ENCODE measurements at places on chromosomes 16 and 17. TPM values are rescaled to one million over a fixed set of nuclear protein-coding genes. Genes with fewer than 3 reads are reported as not detected.

IL34 gene
- total RNA-seq: 1.2 TPM

MILR1 gene
- total RNA-seq: 16.4 TPM

KRTAP1-5 gene
- total RNA-seq: not detected

ASPA gene
- total RNA-seq: 2.9 TPM

SERPINF2 gene
- 3.7 TPM for total RNA-seq

EFNB3 gene
- total RNA-seq: 3.8 TPM

KRT13 gene
- 3.7 TPM for total RNA-seq

GAS2L2 gene
- not detected for total RNA-seq

PIP4K2B gene
- 70.8 TPM for total RNA-seq

CMTM3 gene
- total RNA-seq: 33.1 TPM

- H3K36me3 ChIP-seq: no peaks in the 10 kb centered on the region
- peaks cover 2% of the 10 kb centered on the region for H3K4me1 ChIP-seq
- H3K27me3 ChIP-seq: no peaks in the 10 kb centered on the region
- no peak for DNase-seq
Observed at GRCh38 chr17:49928837-49929475, 40.0 kb upstream of the DLX4 start.

- H3K4me3 ChIP-seq: no peak overlapping the region
- no peaks in the 10 kb centered on the region for H3K4me1 ChIP-seq
- H3K27me3 ChIP-seq: no peaks in the 10 kb centered on the region
Observed at GRCh38 chr16:68227850-68228553, 7.9 kb downstream of the ESRP2 start.

- no peaks in the 10 kb centered on the region for H3K27me3 ChIP-seq
- H3K27ac ChIP-seq: no peak overlapping the region
- H3K36me3 ChIP-seq: no peaks in the 10 kb centered on the region
- H3K4me1 ChIP-seq: no peaks in the 10 kb centered on the region
Observed at GRCh38 chr17:80389011-80389995, 25.7 kb upstream of the ENDOV start.

GRCh38 chr16:66020046-66020445 lies 346.4 kb upstream of the CDH5 start:
- H3K4me3 ChIP-seq: no peak overlapping the region
- no peaks in the 10 kb centered on the region for H3K36me3 ChIP-seq
- H3K27ac ChIP-seq: no peak overlapping the region
- H3K27me3 ChIP-seq: no peaks in the 10 kb centered on the region
- no peak for DNase-seq

GRCh38 chr16:58654560-58655214 lies 25.1 kb upstream of the CNOT1 start:
- no peak overlapping the region for H3K27ac ChIP-seq
- no peaks in the 10 kb centered on the region for H3K4me1 ChIP-seq
- no peak for DNase-seq
- H3K27me3 ChIP-seq: no peaks in the 10 kb centered on the region
- H3K4me3 ChIP-seq: no peak overlapping the region

- H3K36me3 ChIP-seq: no peaks in the 10 kb centered on the region
- no peak overlapping the region for H3K27ac ChIP-seq
- H3K4me3 ChIP-seq: no peak overlapping the region
- no peak for DNase-seq
Observed at GRCh38 chr17:2814481-2815341, 18.5 kb downstream of the RAP1GAP2 start.

GRCh38 chr16:86391486-86391885 lies 118.8 kb upstream of the FOXF1 start:
- H3K4me1 ChIP-seq: no peaks in the 10 kb centered on the region
- no peaks in the 10 kb centered on the region for H3K36me3 ChIP-seq
- no peak overlapping the region for H3K4me3 ChIP-seq
- no peak overlapping the region for H3K27ac ChIP-seq

GRCh38 chr17:69067274-69068047 lies 6.7 kb upstream of the ABCA9 start:
- no peaks in the 10 kb centered on the region for H3K36me3 ChIP-seq
- H3K4me3 ChIP-seq: no peak overlapping the region
- no peak overlapping the region for H3K27ac ChIP-seq
- H3K4me1 ChIP-seq: peaks cover 3% of the 10 kb centered on the region
- no peaks in the 10 kb centered on the region for H3K27me3 ChIP-seq

- no peak for DNase-seq
- H3K4me1 ChIP-seq: no peaks in the 10 kb centered on the region
- no peak overlapping the region for H3K27ac ChIP-seq
- H3K4me3 ChIP-seq: no peak overlapping the region
Observed at GRCh38 chr16:89024546-89025060, 47.6 kb upstream of the CBFA2T3 start.

GRCh38 chr16:89484923-89485679 lies 5.3 kb downstream of the ANKRD11 start:
- peaks cover 30% of the 10 kb centered on the region for H3K4me1 ChIP-seq
- no peaks in the 10 kb centered on the region for H3K36me3 ChIP-seq
- no peak for DNase-seq
- H3K27ac ChIP-seq: no peak overlapping the region

- no peak overlapping the region for H3K27ac ChIP-seq
- no peak for DNase-seq
- no peaks in the 10 kb centered on the region for H3K4me1 ChIP-seq
- no peak overlapping the region for H3K4me3 ChIP-seq
- no peaks in the 10 kb centered on the region for H3K27me3 ChIP-seq
- H3K36me3 ChIP-seq: no peaks in the 10 kb centered on the region
Observed at GRCh38 chr16:53809088-53809932, 105.4 kb downstream of the FTO start.

GRCh38 chr16:26078716-26079355 lies 387.1 kb downstream of the HS3ST4 start:
- H3K4me3 ChIP-seq: no peak overlapping the region
- H3K36me3 ChIP-seq: no peaks in the 10 kb centered on the region
- DNase-seq: no peak
- H3K27me3 ChIP-seq: no peaks in the 10 kb centered on the region
- H3K27ac ChIP-seq: no peak overlapping the region
- H3K4me1 ChIP-seq: no peaks in the 10 kb centered on the region

DNA sequence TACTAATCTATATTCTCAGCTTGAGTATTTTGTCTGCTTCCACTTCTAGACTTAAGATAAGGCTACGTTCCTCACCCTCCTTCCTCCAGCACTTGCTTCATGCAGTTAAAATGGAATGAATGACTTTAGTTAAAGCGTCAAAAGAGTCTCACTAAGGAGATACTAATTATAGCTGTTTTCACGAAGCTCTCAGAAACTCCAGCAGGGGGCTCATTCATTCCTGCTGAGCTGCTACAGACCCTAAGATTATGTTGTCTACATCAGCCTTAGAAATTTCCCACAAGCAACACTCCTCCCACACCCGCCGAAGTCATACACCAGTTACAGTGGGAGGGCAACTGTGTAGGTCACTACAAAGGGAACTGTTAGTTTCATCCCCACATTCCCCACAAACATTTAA lies 57.0 kb upstream of the KIFC3 start:
- DNase-seq: no peak
- no peaks in the 10 kb centered on the region for H3K4me1 ChIP-seq
- H3K27ac ChIP-seq: no peak overlapping the region
- no peak overlapping the region for H3K4me3 ChIP-seq
- no peaks in the 10 kb centered on the region for H3K36me3 ChIP-seq

- no peaks in the 10 kb centered on the region for H3K27me3 ChIP-seq
- H3K36me3 ChIP-seq: no peaks in the 10 kb centered on the region
- no peak overlapping the region for H3K4me3 ChIP-seq
- DNase-seq: no peak
- H3K27ac ChIP-seq: no peak overlapping the region
- no peaks in the 10 kb centered on the region for H3K4me1 ChIP-seq
Observed at GRCh38 chr16:76835339-76835738, 355.7 kb upstream of the MON1B start.

GRCh38 chr16:2787406-2787805 lies at the start of gene PRSS33:
Gene PRSS33, minus strand, starts transcription at chr16:2787560. Its CDS starts 1,013 bp downstream, at chr16:2786547.
- no peak within 1 kb of the TSS for H3K27ac ChIP-seq
- no peaks in the 10 kb centered on the region for H3K27me3 ChIP-seq
- H3K4me3 ChIP-seq: no peak within 1 kb of the TSS
- peak; percentile 15 for DNase-seq
- no peaks in the 10 kb centered on the region for H3K36me3 ChIP-seq

GRCh38 chr17:245611-246010 lies 64.2 kb upstream of the DOC2B start:
- no peak overlapping the region for H3K4me3 ChIP-seq
- peak; percentile 9 for DNase-seq
- H3K27me3 ChIP-seq: no peaks in the 10 kb centered on the region
- no peaks in the 10 kb centered on the region for H3K4me1 ChIP-seq
- no peaks in the 10 kb centered on the region for H3K36me3 ChIP-seq

GRCh38 chr16:84989749-84990620 lies 21.4 kb downstream of the ZDHHC7 start:
- H3K27ac ChIP-seq: no peak overlapping the region
- no peak for DNase-seq
- H3K4me1 ChIP-seq: peaks cover 10% of the 10 kb centered on the region
- H3K36me3 ChIP-seq: no peaks in the 10 kb centered on the region
- H3K4me3 ChIP-seq: no peak overlapping the region
- H3K27me3 ChIP-seq: no peaks in the 10 kb centered on the region

DNA sequence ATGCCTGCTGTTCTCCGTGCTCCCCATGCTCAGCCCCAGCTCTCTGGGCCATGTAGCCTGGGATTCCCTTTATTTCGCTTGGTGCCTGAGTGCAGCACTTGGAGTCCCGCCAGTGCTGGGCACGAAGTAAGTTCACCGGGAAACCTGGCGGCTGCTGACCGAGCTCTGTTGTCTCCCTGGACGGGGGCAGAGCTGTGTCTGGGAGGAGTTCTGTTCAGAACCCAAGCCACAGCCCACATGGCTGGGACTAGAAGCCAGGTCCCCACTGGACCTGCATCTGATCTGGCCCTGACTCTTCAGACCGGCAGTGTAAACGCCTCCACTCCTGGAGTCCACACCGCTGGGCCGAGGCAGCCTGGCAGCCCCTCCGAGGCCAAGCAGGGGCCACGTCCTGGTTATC lies 37.5 kb upstream of the CIBAR2 start:
- no peak for DNase-seq
- H3K27ac ChIP-seq: no peak overlapping the region
- H3K36me3 ChIP-seq: no peaks in the 10 kb centered on the region
- no peak overlapping the region for H3K4me3 ChIP-seq

- H3K36me3 ChIP-seq: no peaks in the 10 kb centered on the region
- H3K4me3 ChIP-seq: no peak overlapping the region
- no peak for DNase-seq
- no peaks in the 10 kb centered on the region for H3K27me3 ChIP-seq
Observed at GRCh38 chr17:20299013-20299412, 168.3 kb downstream of the LGALS9B start.

GRCh38 chr17:50209472-50210239 lies 8.2 kb upstream of the COL1A1 start:
- H3K36me3 ChIP-seq: no peaks in the 10 kb centered on the region
- peak; percentile 99 for DNase-seq
- H3K27me3 ChIP-seq: no peaks in the 10 kb centered on the region

Measured in ovary (tissue), 10 donors.